Left lobe of liver (tissue), 2 donors: ENCODE measurements at places on chromosomes 3 and 15. TPM values are rescaled to one million over a fixed set of nuclear protein-coding genes. Genes with fewer than 3 reads are reported as not detected.

DNA sequence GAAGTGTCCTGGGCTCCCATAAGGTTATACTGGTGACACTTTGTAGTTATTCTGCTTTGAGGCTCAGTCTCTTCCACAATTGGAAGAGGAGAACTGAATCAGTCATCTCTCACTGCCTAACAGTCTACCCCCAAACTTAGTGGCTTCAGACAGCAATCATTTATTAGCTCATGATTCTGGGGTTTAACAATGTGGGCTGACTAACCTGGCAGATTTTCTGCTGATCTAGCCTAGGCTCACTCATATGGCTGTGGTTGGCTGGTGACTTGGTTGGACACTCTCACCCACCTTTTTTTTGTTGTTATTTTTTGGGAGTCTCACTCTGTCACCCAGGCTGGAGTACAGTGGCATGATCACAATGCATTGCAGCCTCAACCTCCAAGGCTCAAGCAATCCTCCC, 7.1 kb downstream of the GPD1L start:
- no peak for DNase-seq

GRCh38 chr3:159848348-159849118, 140.1 kb upstream of the IL12A start:
- no peak for DNase-seq

- no peak for DNase-seq
Measured at GRCh38 chr3:61768284-61769037, 207.1 kb downstream of the PTPRG start.

DNA sequence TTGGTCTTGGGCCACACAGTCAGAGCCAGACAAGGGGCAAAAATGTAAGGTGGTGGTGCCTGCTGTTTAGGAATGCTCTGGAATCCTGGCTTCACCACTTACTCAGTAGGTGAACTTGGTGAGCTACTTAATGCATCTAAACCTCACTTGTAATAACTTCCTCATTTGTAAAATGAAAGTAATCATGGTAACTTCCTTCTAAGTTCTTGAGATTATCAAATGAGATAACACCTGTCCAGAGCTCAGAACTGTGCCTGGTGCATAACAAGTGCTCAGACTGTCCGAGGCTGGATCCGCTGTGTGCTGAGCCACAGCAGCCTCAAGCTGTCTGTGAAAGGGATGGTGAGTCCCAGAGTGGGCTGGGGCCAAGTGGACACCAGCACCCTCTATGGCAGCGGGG, 62.8 kb upstream of the KY start:
- no peak for DNase-seq

GRCh38 chr3:128560768-128561167, 67.8 kb upstream of the GATA2 start:
- DNase-seq, result no peak

- DNase-seq, result no peak
Measured at GRCh38 chr3:158094235-158095110, 11.7 kb downstream of the SHOX2 start.

- DNase-seq, result no peak
Measured at GRCh38 chr3:130491431-130491830, 25.5 kb upstream of the COL6A6 start.

- DNase-seq, result no peak
Measured at GRCh38 chr3:186380622-186381380, 18.8 kb upstream of the DGKG start.

DNA sequence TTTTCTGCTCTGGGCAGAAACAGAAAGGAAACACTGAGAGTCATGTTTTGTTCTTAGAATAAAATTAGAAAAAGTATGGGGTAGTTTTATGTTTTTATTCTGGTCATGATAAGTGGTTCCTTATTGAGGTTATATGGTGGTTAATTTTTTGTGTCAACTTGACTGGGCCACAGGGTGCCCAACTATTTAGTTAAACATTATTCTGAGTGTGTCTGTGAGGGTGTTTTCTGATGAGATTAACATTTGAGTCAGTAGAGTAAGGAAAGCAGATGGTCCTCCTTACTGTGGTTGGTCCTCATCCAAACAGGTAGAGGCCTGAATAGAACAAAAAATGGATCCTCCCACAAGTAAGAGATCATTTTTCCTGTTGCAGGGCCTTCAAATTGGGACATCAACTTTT, 98.9 kb downstream of the C3orf38 start:
- no peak for DNase-seq

DNA sequence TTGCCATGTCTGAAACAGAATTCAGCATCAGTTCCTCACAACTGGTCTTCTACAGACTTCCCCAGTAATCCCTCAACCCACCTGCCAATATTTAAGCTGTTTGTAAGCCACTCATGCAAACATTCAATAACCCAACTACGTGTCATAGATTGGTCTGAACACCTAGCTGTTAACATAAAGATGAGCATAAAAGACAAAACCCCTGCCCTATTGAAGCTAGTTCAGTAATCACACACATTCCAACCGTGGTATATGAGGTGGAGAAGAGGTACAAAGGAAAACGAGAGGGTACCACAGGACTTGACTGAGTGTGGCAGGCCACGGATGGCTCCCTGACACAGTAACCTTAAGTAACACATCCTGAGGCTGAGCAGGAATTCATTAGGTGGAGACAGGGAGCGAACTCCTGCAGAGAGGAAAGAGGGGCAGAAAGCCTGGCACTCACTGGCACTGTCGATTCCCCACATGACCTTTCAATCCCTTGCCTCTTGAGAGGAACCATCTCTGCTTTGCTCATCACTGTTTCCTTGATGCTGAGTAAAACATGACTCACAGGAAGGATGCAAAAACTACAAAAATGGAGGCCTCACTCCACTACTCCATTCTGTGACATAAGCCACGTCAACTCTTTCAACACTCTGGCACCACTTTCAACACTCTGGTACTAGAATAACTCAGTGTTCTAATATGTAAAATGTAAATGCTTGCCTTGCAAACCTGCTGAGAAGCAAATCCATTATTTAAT, 31.3 kb downstream of the RPN1 start:
- no peak for DNase-seq

DNA sequence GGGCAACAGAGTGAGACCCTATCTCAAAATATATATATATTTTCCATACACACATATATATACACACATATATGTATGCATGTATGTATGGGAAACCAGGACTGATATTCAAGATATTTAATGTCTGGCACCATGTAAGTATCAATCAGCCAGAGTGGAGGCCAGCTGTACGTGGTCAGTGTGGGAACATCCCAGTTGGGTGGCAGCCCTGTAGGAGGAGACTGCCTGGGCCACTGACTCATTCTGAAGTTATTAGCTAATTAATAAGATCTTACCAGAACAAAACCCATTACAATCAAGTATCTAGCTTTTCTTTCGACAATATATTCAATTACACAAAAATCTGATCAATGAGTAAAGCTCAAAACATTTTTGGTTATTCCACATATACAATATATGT, 85.1 kb upstream of the OCA2 start:
- no peak for DNase-seq

- DNase-seq, result no peak
Measured at GRCh38 chr3:47478022-47478421, 2.3 kb upstream of the SCAP start.

- no peak for DNase-seq
Measured at GRCh38 chr3:192933779-192934460, 16.3 kb upstream of the MB21D2 start.

DNA sequence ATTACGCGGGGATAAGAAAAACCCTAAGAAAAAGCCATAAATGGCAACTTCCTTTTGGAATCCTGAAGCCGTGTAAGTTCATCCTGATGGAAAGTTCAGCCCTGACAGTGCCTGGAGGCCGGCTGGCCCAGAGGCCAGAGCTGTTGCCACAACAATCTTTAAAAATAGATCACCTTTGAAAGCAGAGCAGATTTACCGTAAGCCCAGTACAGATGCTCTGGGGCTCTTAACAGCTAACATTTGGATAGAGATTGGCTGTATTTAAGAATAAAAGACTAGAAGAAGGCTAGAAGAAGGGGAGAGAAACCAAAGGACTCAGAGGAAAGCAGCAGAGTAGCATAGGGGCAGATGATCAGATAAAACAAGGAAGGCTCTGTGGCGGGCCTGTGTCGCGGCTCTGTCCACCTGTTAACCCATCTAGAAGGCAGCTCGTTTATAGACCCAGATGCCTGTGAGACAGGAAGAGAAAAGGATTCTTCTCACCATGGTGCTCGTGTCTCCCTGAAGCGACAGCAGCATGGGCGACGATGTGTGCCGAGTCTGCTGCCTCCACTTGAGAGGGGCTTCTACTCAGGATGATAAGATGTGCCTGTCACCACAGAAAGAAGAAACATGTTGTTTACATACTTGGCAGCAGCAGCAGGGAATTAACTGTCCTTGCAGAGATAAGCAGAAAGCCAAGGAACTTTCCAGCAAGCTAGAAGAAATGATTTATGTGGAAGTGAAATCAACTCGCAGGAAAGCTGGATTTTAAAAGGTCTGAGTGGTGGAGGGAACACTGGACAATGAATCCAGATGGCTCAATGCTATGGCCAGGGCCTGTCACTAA, 69.9 kb downstream of the SYNM start:
- DNase-seq, result no peak

GRCh38 chr15:45307230-45307924, 55.3 kb downstream of the SLC28A2 start:
- DNase-seq, result no peak

GRCh38 chr3:195699860-195700259, 20.9 kb upstream of the MUC20 start:
- no peak for DNase-seq

DNA sequence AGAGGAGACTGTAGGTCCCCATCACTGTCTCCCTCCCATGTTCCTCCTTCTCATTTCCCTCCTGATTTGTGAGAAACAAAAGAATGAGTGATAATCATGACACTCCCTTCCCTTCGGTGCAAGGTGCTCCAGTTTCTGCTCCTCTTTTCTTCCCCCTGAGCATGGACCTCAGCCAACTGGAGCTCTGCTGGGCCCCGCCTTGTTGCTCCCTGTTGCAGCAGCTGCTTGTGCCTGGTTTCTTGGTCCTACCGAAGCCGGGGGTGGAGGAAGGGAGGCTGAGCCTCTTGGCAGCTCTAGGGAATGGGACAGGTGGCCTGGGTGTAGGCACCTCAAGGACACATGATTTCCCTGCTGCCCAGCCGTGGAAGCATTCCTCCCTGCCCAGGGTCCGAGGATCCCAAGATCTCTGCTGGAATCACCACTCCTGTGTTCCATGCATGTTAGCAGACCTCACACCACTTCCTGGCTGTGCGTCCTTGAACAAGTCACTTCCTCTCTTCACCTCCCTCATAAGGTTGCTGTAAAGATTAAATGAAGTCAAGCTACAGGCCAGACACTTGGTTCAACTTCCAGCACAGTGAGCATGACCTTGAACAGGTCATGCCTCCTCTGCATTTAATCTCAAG, 131.6 kb upstream of the ABHD17C start:
- no peak for DNase-seq

GRCh38 chr3:31213869-31214486, 318.7 kb upstream of the STT3B start:
- no peak for DNase-seq

GRCh38 chr3:123352134-123352554, 96.7 kb downstream of the ADCY5 start:
- DNase-seq, result no peak

GRCh38 chr15:43524254-43524845, 6.9 kb downstream of the MAP1A start:
- DNase-seq, result peak; percentile 33

DNA sequence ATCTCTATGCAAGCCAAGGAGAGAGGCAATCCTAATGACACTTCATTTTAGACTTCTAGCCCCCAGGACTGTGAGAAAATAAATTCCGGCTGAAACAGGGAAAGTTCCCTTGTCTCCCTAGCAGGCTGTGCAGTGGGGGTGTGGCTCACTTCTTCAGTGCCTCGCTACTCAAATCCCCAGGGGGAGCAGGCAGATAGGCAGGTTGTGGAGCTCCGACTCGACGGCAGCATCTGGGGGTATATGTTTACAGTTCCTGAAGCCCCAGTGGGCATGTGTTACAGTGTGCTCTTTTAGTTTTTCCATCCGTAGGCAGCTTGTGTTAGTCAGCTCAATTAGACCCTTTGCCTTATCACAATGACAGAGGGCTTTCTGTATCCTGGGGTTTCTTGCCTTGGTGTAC, 836.5 kb downstream of the PDCD6IP start:
- DNase-seq, result no peak

- DNase-seq, result no peak
Measured at GRCh38 chr3:120816728-120817127, 74.2 kb downstream of the GTF2E1 start.

- DNase-seq, result no peak
Measured at GRCh38 chr3:108065096-108065495, 25.7 kb downstream of the CD47 start.

DNA sequence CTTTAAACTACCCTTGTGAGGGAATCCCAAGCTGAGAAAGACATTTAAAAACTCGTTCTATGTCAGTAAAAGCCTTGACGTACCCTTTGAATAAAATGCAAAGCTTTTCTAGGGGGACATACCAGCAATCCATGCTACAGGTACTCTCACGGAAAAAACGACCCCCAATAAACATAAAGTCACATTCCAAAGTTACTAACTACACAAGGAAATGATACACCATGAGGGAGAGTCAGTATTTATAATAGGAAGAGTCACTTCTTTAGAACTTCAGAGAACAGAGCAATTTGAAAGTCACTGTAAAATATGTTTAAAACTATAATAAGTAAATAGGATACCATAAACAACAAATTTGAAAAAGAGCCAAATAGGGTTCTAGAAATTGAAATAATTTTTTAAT, 63.2 kb downstream of the CFAP20DC start:
- no peak for DNase-seq

DNA sequence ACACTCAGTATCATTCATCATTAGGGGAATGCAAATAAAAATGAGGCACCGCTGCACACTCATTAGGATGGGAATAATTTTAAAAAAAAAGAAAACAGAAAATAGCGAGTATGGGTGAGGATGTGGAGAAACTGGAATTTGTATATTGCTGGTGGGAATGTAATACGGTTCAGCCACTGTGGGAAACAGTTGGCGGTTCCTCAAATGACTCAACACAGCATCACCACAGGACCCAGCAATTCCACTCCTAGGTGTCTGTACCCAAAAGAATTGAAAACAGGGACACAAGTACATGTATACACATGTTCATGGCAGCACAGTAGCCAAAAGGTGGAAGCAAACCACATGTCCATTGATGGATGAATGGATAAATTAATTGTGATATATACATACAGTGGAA, 35.2 kb upstream of the RFTN1 start:
- no peak for DNase-seq

DNA sequence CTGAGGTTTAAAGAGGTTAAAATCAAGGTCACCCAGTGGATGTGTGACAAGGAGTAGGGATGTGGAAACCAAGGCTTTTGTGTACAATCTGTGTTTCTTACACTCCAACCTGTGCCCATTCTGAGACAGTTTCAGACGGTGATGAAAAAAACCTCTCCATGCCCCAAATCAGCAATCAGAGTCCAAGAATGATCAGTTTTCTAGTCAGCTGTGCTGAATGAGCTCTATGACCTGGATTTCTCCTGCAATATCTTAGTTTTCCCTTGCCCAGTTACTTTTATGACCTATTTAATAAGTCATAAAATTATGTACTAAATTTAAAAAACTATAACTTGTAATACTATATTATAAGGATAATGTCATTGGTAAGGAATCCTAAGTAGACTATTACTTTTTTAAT, 37.5 kb upstream of the CBLB start:
- DNase-seq, result no peak

The ACY1 gene
- 301 TPM for total RNA-seq

The ISLR gene
- 2.3 TPM for total RNA-seq

The KLHL24 gene
- 32.4 TPM for total RNA-seq

The TERC gene
- total RNA-seq, result 3.1 TPM

The PARP6 gene
- total RNA-seq, result 20.1 TPM

The DYNC1LI1 gene
- total RNA-seq, result 10.4 TPM
